ENCODE measurements at places on chromosomes 3 and 15. TPM values are rescaled to one million over a fixed set of nuclear protein-coding genes. Genes with fewer than 3 reads are reported as not detected.

The VILL gene
- 15.5 TPM for total RNA-seq

The PLXNA1 gene
- total RNA-seq, result 47.6 TPM

The ACOX2 gene
- total RNA-seq, result 8.1 TPM

The CDHR4 gene
- total RNA-seq, result not detected

The THPO gene
- 0.77 TPM for total RNA-seq

The GDPGP1 gene
- total RNA-seq, result 7.3 TPM

The PRKAR2A gene
- 33.3 TPM for total RNA-seq

The EFHB gene
- total RNA-seq, result 0.95 TPM

The FGF7 gene
- 2.8 TPM for total RNA-seq

The RARB gene
- total RNA-seq, result 10.6 TPM

The FAM162A gene
- 24.5 TPM for total RNA-seq

The KBTBD8 gene
- 31.9 TPM for total RNA-seq

The WDR93 gene
- not detected for total RNA-seq

The KCNMB2 gene
- not detected for total RNA-seq

The FRMD4B gene
- 128 TPM for total RNA-seq

The ACAA1 gene
- total RNA-seq, result 92.0 TPM

The MKRN2OS gene
- total RNA-seq, result not detected

The CCDC39 gene
- total RNA-seq, result not detected

The CRTC3 gene
- 51.2 TPM for total RNA-seq

The GTF2A2 gene
- total RNA-seq, result 61.8 TPM

The MYEF2 gene
- total RNA-seq, result 36.1 TPM

The GRM2 gene
- total RNA-seq, result 2.1 TPM

The FAM81A gene
- total RNA-seq, result 0.88 TPM

Data from spleen (tissue), 13 donors.